WTC11 (cell line): ENCODE measurements at places on chromosomes 3 and 15. TPM values are rescaled to one million over a fixed set of nuclear protein-coding genes. Genes with fewer than 3 reads are reported as not detected.

DNA sequence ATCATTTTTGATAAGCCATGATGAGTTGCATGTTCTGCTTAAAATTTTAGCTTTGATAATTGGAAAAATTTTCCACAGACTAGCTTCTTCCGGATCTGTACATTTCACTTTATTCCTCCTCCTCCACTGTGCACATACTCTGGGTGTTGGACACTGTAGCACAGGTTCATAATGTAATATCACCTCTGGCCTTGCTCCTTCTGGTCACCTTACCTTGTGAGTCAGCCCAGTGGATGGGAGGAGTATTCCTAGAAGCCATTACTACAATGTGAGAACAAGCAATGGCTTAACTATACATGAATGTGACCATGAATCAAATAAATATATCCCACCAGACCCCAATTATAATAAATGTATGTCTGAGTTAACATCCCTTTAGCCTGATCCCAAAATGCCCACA, 6.1 kb upstream of the CDCP1 start:
- DNase-seq = no peak
- no peak overlapping the region for H3K4me3 ChIP-seq
- no peak overlapping the region for H3K27ac ChIP-seq

DNA sequence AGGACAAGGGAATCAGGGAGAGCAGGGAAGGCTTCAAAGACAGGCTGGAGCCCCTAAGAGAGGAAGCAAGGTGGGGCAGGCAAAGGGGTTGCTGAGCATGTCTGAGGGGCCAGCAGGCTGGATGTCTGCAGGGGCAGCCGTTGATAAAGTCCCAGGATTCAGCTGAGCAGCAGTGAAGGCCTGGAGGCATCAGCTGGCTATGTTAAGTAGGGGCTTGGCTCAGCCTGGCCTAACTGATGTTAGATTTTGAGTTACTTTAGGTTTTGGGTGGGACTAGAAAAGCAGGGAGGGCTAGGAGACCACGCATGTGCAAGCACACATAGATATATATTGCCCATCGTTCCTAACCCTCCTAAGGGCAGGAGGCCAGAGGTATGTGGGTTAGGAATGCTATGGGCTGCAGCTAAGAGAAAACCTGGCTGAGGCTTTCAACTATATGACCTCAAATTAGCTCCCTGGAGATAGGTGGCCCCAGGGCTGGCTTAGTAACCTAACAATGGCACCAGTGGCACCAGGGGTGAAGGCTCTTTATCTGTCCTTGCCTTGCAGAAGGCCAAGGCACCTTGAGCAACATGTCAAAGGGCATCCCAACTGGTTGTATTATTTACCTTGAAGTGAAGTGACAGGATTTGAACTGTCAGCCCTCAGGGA, 331.5 kb upstream of the CTDSPL start:
- H3K27ac ChIP-seq = no peak overlapping the region
- DNase-seq = no peak
- no peaks in the 10 kb centered on the region for H3K27me3 ChIP-seq

- peaks cover 14% of the 10 kb centered on the region for H3K4me1 ChIP-seq
- H3K36me3 ChIP-seq = no peaks in the 10 kb centered on the region
- no peak overlapping the region for H3K4me3 ChIP-seq
- no peak for DNase-seq
- H3K27ac ChIP-seq = no peak overlapping the region
Observed at GRCh38 chr3:71104121-71104541, 479.4 kb downstream of the FOXP1 start.

Gene SCN11A
- 0.13 to 0.27 TPM (median 0.25 TPM) in 3 replicates for total RNA-seq

DNA sequence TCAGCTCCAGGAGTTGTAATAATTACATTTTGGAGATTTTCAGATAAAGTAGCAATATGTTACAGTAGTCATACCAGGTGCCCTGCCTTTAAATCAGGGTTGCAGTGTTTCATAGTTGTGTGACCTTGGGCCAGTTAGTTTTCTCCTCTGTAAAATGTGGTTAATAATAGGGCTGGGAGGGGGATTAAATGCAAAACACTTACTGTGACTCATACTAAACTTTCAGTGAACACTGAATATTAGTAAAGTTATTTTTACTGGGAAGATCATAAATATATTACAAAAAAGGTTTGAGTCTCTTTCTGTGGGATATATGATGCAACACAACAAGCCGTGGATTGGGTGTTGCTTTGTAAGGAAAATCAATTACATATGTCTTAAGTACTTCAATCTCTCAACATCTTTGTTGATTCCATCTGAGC, 1.1 kb upstream of the EBLN2 start:
- H3K4me1 ChIP-seq = peaks cover 20% of the 10 kb centered on the region
- peaks cover 38% of the 10 kb centered on the region for H3K36me3 ChIP-seq
- no peak for DNase-seq
- no peaks in the 10 kb centered on the region for H3K27me3 ChIP-seq
- H3K27ac ChIP-seq = 0 out of 2 replicates have a peak overlapping the region, but pooled peaks have one; percentile 87

- peak overlapping the region; percentile 86 for H3K4me3 ChIP-seq
- H3K36me3 ChIP-seq = peaks cover 27% of the 10 kb centered on the region
- DNase-seq = peak; percentile 41
- H3K27me3 ChIP-seq = no peaks in the 10 kb centered on the region
- peak overlapping the region; percentile 96 for H3K27ac ChIP-seq
Observed at GRCh38 chr15:78438619-78439285, 736 bp downstream of the IREB2 start.

DNA sequence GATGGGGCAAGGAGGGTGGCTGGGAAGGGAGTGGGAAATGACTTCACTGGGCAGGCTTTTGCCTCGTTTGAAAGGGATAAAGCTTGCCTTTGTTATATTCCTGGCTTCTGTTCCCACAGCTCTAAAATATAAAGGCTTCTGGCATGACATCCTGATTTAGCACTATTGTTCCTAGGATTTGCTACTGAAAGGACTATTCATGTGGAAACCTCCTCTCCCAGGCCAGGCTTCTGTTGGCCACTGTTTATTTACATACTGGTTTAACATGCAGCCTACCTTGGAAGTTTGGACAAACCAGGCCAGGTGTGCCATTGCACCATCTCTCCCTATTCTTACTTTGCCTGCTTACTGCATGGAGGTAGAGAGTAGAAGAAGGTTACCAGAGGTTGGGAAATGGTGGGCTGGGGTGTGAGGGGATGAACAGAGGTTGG, 2.4 kb upstream of the LMCD1 start:
- H3K4me1 ChIP-seq = peaks cover 72% of the 10 kb centered on the region
- H3K36me3 ChIP-seq = peaks cover 5% of the 10 kb centered on the region
- peak overlapping the region; percentile 97 for H3K27ac ChIP-seq
- no peaks in the 10 kb centered on the region; the same call in 1 of the 2 replicates for H3K27me3 ChIP-seq

GRCh38 chr15:82880704-82881103, 71.3 kb downstream of the WHAMM start:
- no peak overlapping the region for H3K27ac ChIP-seq
- H3K4me3 ChIP-seq = no peak overlapping the region
- no peaks in the 10 kb centered on the region for H3K27me3 ChIP-seq

DNA sequence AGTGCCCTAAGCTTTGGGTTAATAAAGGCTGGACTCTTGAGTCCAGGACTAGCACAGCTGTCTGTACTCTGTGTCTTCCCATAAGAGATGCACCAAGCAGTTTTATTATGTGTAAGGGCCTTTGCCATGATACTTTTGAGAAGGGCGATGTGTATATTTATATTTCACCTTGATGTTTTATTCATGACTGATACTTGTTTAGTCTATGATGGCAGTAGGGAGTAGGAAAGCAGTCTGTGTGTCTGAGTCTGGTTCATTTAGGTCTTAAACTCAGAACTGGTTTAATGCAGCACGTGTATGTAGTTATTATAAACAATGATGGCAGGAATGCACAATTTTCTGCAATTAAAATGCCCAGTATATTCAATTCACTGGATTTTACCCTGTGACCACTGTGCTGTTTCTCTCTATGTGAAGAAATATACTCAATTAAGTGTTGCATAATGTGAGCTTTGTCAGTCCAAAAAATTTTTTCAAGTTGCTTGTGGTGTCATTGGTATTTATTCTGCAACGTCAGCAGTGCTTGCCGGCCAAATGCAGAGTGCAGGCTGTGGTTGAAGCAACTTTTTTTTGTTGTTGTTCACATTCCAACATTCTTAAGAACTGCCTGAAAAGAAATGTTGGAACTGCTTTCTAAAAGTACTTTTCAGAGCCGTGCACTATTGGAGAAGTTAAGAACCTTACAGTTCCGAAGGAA, 423.7 kb upstream of the SEMA6D start:
- no peaks in the 10 kb centered on the region for H3K36me3 ChIP-seq
- no peaks in the 10 kb centered on the region for H3K27me3 ChIP-seq

Gene ADPGK
- 30.8 to 37.9 TPM (median 34.1 TPM) in 3 replicates for total RNA-seq
